ENCODE measurements at places on chromosomes 12 and 14.

- no peak for DNase-seq
Observed at GRCh38 chr12:71155225-71155624, 2.6 kb downstream of the TSPAN8 start.

GRCh38 chr12:25884024-25884919, 74.2 kb upstream of the RASSF8 start:
- no peak for DNase-seq

GRCh38 chr12:55771736-55772135, 28.8 kb downstream of the GDF11 start:
- no peak for DNase-seq

DNA sequence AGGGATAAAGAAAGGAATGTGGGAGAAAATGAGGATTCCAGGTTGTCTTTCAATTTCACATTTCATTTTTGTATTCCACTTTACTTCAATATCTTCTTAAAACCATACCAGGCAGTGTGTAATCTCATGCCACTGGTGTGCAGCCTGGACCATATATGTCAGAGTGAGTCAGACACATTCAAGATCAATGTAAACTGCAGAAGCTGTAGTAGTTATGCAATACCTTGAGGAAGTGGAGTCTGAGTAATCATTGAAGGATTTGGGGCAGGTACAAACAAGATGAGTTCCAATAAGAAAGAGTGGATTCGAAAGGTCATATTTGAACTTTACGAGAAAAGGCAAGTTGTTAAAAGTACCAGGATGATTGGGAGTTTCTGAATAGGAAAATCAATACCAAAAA, 14.1 kb downstream of the PLCZ1 start:
- DNase-seq = no peak

DNA sequence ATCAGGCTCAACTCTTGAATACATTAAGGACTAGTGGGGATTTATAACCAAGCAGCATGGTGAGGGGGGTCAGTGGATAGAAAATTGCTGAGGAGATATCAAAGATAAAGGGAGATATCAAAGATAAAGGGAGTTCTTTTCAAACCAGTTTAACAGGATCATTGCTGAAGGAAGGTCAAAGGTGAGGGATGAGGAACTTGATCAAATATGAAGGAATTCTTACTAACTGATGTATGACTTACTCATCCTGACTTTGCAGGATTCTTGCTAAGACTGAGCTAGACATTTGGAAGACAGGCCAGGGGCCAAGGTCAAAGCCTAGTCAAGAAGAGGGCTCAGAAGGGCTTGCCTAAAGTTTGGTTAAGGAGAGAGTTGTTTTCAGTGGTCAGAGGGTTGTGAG, 4.8 kb downstream of the ABHD4 start:
- no peak for DNase-seq

GRCh38 chr12:49870501-49871262, 27.8 kb upstream of the BCDIN3D start:
- no peak for DNase-seq
